ENCODE measurements at places on chromosomes 12 and 14.

DNA sequence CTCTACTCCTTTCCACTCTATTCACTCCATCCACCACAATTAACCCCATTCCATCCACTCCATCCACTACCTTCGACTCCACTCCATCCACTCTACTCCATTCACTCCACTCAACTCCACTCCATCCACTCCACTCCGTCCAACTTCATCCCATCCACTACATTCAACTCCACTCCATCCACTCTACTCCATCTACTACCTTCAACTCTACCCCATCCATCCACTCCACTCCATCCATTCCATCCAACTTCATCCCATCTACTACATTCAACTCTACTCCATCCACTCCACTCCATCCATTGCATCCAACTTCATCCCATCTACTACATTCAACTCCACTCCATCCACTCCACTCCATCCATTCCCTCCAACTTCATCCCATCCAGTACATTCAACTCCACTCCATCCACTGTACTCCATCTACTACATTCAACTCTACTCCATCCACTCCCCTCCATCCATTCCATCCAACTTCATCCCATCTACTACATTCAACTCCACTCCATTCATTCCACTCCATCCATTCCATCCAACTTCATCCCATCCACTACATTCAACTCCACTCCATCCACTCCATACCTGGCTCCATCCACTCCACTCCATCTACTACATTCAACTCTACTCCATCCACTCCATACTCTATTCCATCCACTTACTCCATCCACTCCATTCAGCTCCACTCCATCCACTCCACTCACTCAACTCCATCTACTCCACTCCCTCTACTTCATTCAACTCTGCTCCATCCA is 16.4 kb downstream of the HNF1A start:
- no peak for DNase-seq

DNA sequence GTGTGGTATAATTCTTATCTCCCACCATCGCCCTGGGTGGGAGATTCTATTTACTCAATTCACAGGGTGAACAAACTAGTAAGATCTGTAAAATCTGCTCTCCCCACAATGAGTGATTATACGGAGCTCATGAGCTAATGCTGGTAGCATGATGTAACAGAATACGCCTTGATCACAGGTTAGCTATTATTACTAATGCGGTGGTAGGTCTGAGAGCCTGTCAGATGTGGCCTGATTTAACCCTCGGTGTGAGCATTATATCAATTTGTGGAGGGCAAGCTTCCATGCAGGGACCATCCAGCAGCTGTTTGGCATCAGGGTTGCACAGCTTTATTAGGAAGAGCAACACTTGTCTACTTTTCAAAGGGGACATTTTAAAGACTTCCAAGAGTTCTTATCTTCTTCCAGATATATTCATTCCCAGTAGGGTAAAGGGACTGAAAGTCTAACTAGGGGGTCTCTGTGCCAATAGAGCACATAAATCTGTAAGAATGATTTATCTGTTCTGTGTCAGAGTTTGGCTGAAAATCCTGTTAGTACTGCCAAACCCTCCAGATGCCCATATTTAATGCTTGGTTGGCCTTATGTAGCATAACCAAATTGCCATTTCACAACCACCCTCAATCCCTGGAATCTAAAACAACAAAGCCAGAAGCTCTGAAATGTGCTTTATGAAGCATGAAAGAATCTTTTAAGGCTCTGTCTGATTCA is 18.7 kb downstream of the TSHR start:
- no peak for DNase-seq

GRCh38 chr14:83071888-83072501 is 1538.3 kb upstream of the SEL1L start:
- DNase-seq = no peak

GRCh38 chr14:95117937-95118721 is 39.2 kb downstream of the DICER1 start:
- DNase-seq = no peak

DNA sequence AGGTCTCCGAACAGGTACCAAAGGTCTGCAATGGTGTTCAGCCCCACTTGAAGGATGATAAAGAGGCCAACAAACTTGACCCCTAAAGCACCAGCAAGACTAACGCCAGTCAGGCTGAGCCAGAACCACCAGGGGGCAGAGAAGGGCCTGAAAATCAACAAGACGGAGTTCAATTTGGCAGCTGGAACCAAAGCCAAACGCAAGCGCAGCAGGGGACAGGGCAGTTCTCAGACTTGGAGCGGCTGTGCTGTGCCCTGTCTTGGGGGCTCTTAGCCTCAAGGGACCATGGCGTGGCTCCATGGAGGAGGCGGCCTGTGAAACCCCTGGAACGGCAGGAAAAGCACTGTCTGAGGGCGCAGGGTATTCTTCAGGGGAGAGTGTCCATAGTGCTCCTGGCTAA is 19.6 kb downstream of the POMT2 start:
- peak; percentile 23 for DNase-seq

DNA sequence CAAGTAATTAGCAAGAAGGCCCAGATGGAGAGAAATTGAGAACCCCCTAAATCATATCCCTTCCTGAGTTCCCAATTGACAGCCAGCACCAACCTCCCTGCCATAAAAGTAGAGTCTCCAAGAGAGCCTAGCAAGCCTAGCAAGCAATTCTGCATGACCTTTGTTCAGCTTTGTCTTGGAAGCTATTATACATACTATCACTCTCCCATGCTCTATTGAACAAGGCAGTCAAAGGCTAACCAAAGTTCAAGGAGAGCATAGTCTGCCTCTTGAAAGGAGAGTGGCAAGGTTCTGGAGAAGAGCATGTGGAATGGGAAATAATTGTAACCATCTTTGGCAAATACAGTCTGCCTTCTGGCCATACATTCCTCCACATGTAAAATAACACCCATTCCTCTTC is 7.8 kb downstream of the ACOT4 start:
- no peak for DNase-seq

- no peak for DNase-seq
Observed at GRCh38 chr12:14260011-14260993, 105.2 kb upstream of the ATF7IP start.

DNA sequence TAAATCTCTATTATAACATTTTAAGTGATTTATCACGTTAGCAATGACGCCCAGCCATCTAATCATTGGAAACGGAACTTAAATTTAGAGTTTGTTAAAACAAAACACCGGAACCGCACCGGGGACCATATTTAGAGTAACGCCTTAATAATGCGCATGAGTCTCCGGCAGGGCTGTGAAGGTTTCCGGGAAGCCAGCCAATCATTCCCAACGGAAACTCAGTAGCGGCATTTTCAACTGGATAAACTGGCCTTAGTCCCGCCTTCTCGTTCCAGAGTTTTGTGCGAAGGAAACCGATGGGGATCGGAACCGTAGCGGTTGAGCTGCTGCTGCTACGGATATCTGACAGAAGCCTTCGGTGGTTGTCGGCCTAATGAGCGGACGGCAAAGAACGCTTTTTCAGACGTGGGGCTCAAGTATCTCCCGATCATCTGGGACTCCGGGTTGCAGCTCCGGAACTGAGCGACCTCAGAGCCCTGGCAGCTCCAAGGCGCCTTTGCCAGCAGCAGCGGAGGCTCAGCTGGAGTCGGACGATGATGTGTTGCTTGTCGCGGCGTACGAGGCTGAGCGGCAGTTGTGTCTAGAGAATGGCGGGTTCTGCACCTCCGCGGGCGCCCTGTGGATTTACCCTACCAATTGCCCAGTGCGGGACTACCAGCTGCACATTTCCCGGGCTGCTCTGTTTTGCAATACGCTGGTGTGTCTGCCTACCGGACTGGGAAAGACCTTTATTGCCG is at the start of gene FANCM:
FANCM (plus strand) TSS at position 272 of the 737 bp plus-strand sequence; CDS start at position 374, 102 bp downstream.
- DNase-seq = peak; percentile 82

DNA sequence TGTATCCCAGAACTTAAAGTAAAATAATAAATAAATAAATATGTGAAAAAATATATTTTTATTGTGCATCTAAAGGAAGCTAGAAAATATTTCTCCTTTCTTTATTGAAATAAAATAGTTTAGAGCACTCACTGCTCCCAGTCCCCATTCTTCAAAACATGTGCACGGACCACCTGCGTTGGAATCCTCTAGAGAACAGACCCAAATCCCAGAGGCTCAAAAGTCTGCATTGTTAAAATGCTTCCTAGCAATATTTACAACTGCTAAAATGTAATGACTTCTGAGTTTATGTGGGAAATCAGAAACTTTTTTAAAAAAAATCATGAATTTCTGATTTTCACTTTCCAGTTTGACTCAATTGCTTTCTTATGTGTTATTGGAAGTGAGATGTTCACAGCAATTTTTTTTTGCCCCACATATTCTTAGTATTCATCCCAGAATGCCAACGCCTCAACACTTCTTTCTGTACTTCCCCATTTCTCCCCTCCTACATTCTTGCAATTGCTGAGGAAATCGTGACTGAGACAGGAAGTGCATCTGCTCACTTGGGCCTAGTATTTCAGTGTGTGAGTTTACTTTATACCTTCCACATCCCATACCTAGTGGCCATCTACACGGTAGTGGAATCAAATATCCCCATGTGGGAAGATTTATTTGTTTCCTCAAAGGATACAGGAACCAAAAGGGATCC is 116.0 kb upstream of the FLRT2 start:
- DNase-seq = no peak

- DNase-seq = no peak
Observed at GRCh38 chr12:104464899-104465298, 8.2 kb downstream of the CHST11 start.

All from activated gamma-delta T cell treated with anti-CD3 and anti-CD28 coated beads, Interleukin-2, amount 50 U/mL, for 16 hours (primary cell).